ENCODE measurements at places on chromosomes 12 and 14. TPM values are rescaled to one million over a fixed set of nuclear protein-coding genes. Genes with fewer than 3 reads are reported as not detected.

- peak overlapping the region; percentile 92 for H3K4me3 ChIP-seq
- H3K4me1 ChIP-seq = peaks cover 2% of the 10 kb centered on the region
- H3K27me3 ChIP-seq = no peaks in the 10 kb centered on the region
- H3K36me3 ChIP-seq = peaks cover 5% of the 10 kb centered on the region
- H3K27ac ChIP-seq = no peak overlapping the region
These were observed 666 bp upstream of the DERA start for GRCh38 chr12:15910468-15910863.

- H3K4me1 ChIP-seq = peaks cover 38% of the 10 kb centered on the region
- DNase-seq = no peak
- no peaks in the 10 kb centered on the region for H3K36me3 ChIP-seq
- H3K27me3 ChIP-seq = no peaks in the 10 kb centered on the region
These were observed 17.8 kb downstream of the CCDC85C start for GRCh38 chr14:99586054-99586760.

- no peaks in the 10 kb centered on the region for H3K27me3 ChIP-seq
- no peaks in the 10 kb centered on the region for H3K36me3 ChIP-seq
- DNase-seq = no peak
- H3K27ac ChIP-seq = no peak overlapping the region
These were observed 39.9 kb downstream of the SNAPC1 start for GRCh38 chr14:61802010-61802568.

DNA sequence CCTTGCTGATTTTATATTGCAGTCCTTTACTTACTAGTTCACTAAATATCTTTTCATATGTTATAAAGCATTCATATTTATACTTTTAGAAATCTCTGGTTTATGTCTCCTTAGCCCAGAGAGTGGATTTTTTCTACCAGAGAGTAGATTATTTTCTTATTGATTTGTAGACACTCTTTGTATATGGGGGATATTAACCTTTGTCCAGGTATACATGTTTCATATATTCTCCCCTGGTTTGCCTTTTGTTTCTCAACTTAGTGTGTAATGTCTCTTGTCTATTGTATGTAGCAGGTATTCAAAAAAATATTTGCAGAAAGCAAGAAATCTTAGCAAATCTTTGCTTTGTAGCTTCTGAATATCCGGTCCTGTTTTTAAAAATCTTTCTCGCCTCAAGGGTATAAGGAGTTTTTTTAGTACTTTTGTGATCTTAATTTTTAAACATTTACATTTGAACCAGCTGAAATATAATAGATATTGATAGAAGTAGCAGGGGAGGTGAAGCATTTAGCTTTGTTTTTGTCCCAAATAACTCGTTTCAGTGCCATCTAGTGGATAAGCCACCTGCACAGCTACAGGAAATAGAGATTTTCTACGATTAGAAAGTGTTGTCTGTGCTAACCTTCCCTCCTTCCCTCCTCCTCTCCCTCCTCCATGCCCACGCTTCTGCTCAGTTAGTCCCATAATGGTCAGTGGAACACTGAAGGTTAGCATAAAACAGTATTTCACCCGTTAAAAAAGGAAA is 97.0 kb downstream of the PHETA1 start:
- DNase-seq = no peak
- H3K27ac ChIP-seq = no peak overlapping the region
- H3K4me3 ChIP-seq = no peak overlapping the region
- no peaks in the 10 kb centered on the region for H3K36me3 ChIP-seq
- H3K4me1 ChIP-seq = no peaks in the 10 kb centered on the region

DNA sequence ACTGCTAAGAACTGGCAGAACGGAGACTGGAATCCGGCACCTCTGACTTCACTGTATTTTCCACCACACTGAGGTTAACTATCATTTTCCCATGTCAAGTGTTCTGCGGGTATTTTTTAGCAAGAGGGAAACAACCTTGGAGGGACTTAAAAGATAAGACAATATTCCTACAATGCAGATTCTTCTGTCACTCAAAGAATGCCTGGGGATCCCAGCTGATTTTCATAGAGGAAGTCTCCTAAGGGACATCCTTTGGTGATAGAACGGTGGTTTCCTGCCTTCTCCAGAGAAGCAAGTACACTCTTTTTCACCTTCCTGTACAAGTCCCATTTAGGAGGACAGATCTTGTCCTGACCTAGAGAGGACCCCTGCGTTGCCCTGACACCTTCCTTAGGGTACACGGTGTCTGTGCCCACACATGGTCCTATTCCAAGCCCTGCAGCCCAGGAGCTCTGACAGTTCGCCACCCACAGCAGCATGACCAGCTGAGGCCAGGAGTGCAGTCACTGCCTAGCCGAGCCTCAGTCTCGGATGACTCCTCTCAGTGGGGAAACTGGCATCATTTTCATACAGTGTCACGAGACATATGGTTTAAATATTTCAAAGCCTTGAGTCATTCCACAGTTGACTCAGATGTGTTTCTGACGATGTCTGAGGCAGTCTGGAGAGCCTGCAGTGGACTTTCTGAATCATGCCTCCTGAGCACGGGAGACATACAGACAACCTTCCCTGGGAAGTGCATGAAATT is 181.3 kb upstream of the FKBP4 start:
- peak; percentile 99 for DNase-seq
- H3K4me1 ChIP-seq = peaks cover 27% of the 10 kb centered on the region
- H3K36me3 ChIP-seq = peaks cover 26% of the 10 kb centered on the region
- no peak overlapping the region for H3K4me3 ChIP-seq
- no peaks in the 10 kb centered on the region for H3K27me3 ChIP-seq
- H3K27ac ChIP-seq = peak overlapping the region; percentile 77

- H3K27ac ChIP-seq = no peak overlapping the region
- peaks cover 26% of the 10 kb centered on the region for H3K27me3 ChIP-seq
- DNase-seq = no peak
- peak overlapping the region; percentile 37 for H3K4me3 ChIP-seq
- H3K4me1 ChIP-seq = peaks cover 2% of the 10 kb centered on the region
These were observed 3.1 kb upstream of the LMO3 start for GRCh38 chr12:16608946-16609539.

DNA sequence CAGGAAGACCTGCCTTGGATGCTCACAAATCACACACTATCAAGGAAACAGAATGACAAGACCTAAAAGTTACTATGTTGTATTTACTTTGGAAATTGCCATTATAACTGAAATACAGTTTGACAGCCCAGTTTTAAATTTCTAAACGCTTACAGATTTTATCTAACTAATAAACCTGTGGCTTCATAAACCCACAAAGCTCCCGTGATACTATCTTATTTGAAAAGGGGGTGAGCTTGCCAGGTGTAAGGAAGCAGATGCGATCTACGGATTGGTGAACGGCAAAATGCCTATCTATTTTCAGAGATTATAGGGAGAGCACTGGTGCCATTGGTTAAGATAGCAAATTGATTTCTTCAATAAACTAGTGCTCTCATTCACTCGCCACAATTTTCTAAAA is 485.5 kb downstream of the BCAT1 start:
- no peaks in the 10 kb centered on the region for H3K27me3 ChIP-seq
- DNase-seq = no peak
- H3K4me3 ChIP-seq = no peak overlapping the region
- no peaks in the 10 kb centered on the region for H3K4me1 ChIP-seq

TAS2R30 gene
- 7.2 TPM for total RNA-seq

CLEC12A gene
- total RNA-seq = not detected

ANO4 gene
- 10.2 TPM for total RNA-seq

Measured in IMR-90 (cell line).